ENCODE measurements at places on chromosomes 13 and 19.

GRCh38 chr13:67557642-67558241 lies 327.6 kb upstream of the PCDH9 start:
- DNase-seq: no peak

GRCh38 chr13:30748717-30749116 lies 13.4 kb downstream of the ALOX5AP start:
- DNase-seq: no peak

DNA sequence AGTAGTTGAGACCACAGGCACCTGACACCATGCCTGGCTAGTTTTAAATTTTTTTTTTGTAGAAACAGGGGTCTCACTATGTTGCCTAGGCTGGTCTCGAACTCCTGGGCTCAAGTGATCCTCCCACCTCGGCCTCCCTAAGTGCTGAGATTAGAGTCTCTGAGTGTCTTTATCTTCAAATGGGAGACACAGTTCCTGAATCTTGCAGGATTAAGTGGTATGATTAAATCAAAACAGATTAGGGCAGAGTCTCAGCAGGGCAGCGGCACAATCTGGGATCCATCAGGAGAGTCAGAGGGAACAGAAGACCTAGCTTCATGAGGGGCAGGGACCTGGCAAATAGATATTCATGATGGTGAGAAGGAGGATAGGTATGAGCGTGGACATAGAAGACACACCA lies 953 bp downstream of the RLN3 start:
- DNase-seq: no peak

DNA sequence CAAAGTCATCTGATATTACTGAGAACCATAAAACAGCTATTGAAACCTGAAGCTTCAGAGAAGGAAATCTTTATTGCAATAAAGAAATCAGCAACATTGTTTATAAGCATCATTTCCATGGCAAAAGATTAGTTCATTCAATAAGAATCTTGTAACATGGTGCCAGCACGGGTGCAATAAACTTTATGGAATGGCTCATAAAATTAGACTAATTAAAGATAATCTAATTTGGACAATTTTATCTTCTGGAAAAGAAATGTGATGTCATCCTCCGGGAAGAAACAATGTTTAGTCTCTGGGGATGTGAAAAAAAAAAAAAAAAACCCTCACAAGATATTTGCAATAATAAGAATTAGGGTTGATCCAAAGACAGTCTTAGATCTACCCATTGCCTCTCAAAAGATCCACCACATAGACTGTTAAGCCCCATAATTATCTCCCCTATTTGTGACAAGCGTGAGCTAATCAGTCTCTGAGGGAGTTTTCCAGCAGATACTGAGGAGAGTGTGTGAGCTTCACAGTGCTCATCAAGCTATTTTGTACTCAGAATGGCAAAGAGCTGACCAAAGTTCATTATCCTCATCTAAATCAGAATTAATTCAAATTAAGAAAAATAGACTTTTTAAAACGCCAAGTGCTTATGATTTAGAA lies 297.0 kb upstream of the EDNRB start:
- no peak for DNase-seq

- DNase-seq: no peak
These were observed 519 bp downstream of the PTPRS start for GRCh38 chr19:5339950-5340636.

DNA sequence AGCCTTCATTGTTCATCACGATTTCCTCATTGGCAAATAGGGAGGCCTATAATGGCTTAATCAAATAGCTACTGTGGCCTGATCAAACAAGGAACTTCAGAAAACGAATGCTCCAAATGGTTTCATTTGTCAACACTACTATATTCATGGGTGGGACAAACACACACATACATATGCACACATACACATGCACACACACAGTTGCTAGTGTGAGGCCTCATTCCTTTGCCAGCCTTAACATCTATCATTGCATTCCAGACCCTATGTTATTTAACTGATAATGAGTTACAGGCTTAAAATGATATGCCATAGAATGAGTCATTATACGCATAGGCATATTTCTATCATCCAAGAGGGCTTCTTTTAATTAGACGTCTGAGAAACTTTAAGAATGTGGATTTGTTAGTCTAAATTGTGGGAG lies 140.2 kb downstream of the KLF5 start:
- no peak for DNase-seq

DNA sequence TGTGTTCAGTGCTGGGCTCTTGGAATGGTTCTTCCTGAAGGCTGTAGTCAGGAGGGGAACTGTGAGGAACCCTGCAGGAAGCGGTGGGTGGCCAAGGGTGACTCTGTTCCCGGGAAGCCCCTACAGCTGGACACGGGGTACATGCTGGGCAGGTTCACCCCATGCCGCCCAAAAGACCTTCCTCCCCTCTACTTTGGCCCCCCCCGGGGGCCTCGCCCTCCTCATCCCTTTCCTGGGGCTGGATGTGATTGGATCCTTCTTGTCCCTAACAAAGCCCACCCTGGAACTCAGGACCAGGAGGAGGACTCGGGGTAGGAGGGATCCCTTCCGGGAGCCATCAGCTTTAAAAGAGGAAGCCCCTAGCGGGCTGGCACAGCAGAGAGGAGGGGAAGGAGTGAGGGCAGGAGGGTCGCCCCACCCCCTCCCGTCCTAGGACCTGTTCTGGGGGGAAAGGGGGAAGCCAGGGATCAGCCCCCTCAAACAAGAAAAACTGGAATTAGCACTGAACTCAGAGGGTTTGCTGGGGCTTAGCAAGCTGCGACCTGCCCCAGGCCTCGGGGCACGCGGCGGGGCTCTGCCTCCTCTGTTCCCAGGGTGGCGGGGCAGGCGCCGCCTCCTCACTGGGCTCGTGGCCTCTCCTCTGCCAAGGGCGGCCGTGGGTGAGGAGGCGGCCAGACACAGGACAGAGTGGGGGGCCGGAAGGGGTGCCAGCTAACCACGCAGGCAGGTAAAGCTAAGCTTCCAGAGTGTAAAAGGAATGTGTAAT lies 4.0 kb downstream of the CEBPA start:
- no peak for DNase-seq

- DNase-seq: no peak
These were observed 768 bp upstream of the CYSLTR2 start for GRCh38 chr13:48652851-48653471.

DNA sequence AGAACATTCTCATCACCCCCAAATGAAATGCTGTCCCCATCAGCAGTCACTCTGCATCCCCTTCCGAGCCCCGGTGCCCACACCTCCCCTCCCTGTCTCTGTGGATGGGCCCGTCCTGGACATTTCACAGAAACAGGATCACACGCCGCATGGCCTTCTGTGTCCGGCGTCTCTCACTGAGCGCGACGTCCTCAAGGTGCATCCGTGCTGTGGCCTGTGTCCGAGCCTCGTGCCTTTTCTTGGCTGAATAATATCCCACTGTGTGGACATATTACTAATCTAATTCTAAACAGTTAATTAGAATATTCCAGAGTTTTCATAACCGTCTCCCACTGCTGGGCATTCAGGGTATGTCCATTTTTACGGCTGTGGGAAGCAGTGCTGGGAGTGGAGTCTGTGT lies 8.7 kb downstream of the NDUFS7 start:
- DNase-seq: no peak

GRCh38 chr19:45693106-45693788 lies 781 bp downstream of the QPCTL start:
- peak; percentile 62 for DNase-seq

GRCh38 chr13:52833296-52833875 lies 15.1 kb downstream of the PCDH8 start:
- DNase-seq: no peak

GRCh38 chr13:109699628-109700071 lies 86.7 kb downstream of the IRS2 start:
- no peak for DNase-seq

DNA sequence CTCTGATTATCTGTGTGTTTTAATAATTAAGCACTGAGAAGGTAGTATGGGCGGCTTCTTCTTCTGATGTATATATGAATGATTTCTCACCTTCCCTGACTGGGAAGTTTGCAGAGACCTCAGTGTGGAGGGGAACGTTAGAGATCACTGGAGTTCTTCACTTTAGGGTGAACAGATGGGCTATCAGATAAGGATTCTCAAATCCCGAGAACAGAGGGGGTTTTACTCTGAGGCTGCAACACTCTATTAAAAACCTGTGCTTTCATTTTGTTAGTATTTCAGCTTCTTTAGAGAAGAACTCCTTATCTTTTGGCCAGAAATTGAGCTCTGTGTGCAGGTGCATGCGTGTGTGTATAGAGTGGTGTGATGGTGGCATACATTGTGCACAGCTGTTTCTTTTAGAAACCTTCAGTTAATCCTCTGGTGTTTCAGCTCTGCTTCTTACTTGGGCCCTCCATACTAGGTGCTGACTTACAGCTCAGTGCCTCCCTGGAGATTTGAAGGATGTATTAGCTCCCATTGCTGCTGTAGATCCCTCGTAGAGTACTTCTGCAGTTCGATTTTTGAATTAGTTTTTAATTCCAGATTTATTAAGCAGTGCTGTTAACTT lies 45.3 kb upstream of the PCDH9 start:
- DNase-seq: no peak

- no peak for DNase-seq
These were observed 245.1 kb downstream of the LMO7 start for GRCh38 chr13:75881109-75881775.

DNA sequence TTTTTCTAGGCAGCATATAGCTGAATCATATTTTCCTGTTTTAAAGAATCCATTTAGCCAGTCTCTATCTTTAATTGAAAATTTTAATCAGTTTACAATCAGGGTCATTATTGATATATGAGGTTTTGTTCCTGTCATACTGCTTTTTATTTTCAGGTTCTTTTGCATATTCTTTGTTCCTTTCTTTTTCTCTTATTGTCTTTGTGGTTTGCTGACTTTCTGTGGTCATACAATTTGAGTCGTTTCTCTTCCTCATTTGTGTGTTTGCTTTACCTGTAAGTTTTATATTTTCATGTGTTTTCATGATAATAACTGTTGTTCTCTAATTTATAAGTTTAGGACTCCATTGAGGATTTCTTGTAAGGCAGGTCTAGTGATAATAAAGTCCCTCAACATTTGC lies 812.6 kb downstream of the DACH1 start:
- DNase-seq: no peak

- DNase-seq: no peak
These were observed 2.9 kb downstream of the NOTCH3 start for GRCh38 chr19:15197942-15198341.

DNA sequence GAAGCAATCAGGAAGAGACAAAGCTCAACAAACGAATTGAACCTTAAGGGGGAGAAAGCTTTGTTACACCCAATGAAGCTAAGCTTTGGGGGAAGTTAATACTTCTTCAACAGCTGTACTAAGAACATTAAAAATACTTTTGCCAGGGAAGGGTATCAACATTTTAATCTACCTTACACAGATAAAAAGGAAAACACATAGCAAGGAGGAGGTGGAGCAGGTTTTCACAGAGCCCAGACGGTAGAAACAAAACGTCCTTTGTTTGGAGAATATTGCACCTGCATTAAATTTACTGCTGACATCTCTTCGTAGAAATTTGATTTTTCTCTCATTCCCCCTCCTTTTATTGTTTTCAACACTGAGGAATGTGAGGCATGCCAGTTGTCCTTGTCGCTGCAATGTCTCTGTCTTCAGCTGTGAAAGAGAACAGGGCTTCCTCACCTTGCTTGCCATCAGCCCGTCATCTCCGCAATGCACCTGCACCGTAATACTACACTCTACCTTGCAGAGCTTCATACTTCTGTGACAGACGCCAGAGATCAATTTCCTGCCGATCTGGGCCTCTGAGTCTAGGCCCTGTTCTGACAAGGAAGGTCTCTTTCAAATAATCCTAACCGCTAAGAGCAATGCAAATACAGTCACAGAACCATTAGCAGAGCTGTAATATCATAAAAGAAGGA lies 270.8 kb downstream of the SPRY2 start:
- no peak for DNase-seq

GRCh38 chr13:99280166-99280565 lies 22.0 kb upstream of the GPR18 start:
- DNase-seq: no peak

DNA sequence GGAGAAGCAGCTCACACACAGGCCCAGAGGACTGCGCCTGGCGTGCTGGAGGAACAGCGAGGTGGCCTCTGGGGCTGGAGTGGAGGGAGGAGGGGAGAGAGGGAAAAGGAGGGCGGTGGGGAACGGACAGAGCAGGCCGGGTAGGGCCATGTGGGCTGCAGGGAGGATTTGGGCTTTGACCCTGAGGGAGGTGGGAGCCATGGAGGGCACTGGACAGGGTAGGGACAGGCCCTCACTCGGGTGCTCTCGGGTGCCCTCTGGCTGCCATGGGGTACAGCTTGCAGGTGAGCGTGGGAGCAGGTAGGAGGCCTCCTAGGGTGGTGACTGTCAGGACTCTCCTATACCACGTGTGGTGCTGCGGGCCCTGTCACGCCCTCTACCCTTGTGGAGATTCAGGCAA lies 22.8 kb downstream of the PLIN4 start:
- no peak for DNase-seq

DNA sequence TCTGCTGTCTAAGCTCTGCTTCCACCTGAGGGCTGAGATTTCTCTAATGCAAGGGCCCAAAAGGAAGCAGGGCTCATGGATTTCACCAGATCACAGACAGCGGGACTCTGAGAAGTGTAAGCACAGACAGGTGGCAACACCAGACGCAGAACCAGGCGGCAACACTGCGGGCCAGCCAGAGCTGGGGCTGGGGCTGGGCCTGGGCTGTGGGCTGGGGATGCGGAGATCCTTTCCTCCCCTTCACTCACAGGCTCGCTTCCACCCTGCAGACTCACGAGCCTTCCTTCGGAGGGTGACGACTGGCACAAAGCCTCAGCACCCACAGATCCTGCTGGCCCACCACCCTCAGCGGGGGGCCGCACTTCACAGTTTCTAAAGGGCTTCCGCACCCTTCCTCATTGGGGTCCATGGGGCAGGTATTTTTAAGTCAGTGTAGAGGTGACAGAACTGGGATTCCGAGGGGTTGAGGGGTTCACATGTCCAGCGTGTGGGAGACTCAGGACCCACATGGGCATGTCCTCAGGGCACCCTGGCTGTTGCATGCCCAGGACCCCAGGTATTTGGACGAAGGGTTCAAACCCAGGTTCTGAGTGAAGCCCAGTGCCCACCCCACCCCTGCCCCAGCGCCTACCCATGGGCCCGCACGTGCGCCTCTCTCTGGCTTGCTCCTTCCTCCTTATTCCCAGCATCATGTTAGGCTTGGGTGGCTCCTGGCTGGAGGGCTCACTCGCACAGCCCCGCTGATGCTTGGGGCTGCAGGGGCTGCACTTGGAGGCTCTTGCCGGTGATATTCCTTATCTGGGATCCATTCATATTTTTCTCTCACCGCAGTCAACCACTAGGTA lies 137.3 kb upstream of the GPR12 start:
- no peak for DNase-seq

GRCh38 chr19:18612772-18613588 lies at the start of gene TMEM59L:
TSS of gene TMEM59L (plus strand) at chr19:18612870. CDS start at chr19:18612959, 89 bp downstream.
- DNase-seq: peak; percentile 33

- DNase-seq: no peak
These were observed 747.8 kb downstream of the EFNB2 start for GRCh38 chr13:105787632-105788031.

GRCh38 chr13:30042272-30042671 lies 191.9 kb upstream of the UBL3 start:
- no peak for DNase-seq

- DNase-seq: no peak
These were observed 200.5 kb downstream of the FGF9 start for GRCh38 chr13:21871382-21871781.

DNA sequence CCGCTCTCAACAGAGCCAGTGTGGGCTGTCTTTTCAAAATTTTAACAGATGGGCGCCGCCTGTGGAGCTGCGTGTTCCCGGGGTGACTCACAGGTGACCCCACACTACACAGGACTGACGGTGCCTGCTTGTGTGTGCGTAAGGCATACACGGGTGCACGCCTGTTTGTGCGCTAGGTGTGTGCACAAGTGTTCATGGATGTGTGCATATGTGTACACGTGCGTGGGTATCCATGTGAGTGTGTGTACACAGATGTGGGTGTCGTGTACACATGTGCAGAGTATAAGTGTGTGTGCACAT lies 92.7 kb upstream of the SOX1 start:
- no peak for DNase-seq

Data from activated T-helper 1 cell treated with anti-CD3 and anti-CD28 coated beads, Interleukin-2, amount 50 U/mL, for 16 hours (primary cell).